ENCODE measurements at places on chromosomes 13 and 19.

DNA sequence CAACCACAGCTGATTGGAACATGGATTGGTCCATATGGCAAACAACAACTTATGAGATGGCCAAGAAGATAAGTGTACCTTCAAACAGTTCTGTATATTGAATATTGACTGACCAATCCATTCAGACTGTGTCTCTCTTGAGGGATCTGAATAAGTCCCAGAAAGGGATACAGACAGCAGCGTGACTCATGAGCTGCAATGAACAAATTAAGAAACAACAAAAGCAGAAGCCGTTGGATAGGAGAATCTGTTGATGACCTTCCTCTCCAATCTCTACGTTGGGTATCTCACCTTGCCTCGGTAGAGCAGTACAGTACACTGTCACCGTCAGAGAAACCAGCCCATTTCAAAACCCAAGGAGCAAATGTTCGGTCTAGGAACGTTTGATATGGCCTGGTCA is 21.3 kb downstream of the MBD3L2B start:
- no peak for ATAC-seq

GRCh38 chr19:48575931-48576622 is 24.1 kb downstream of the SULT2B1 start:
- ATAC-seq, result no peak

GRCh38 chr19:38691938-38692457 is 44.5 kb downstream of the ACTN4 start:
- ATAC-seq, result peak; percentile 87

DNA sequence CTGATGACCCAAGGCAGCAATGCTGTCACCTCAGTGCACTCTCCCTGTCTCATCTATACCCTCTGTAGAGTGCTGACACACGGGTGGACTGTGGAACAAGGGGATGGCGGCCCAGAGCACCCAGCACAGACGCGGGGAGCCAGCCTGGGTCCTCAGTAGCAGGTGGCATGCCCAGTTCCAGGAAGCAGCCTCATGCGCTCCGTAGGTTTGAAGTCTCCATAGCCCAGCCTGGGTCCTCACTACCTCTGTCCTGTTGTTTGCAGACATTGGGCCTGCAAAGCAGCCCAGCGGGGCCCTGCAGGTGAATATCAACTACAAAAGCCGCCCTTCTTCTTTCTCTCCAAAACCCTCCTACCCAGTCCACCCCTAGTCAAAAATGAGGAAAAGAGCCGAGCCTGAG is 5.0 kb upstream of the SLC7A9 start:
- no peak for ATAC-seq

GRCh38 chr13:32075170-32075851 is 43.7 kb downstream of the FRY start:
- ATAC-seq, result no peak

GRCh38 chr13:113162783-113163685 is 4.6 kb downstream of the PROZ start:
- ATAC-seq, result no peak

- no peak for ATAC-seq
Observed at GRCh38 chr13:30744056-30744680, 8.8 kb downstream of the ALOX5AP start.

DNA sequence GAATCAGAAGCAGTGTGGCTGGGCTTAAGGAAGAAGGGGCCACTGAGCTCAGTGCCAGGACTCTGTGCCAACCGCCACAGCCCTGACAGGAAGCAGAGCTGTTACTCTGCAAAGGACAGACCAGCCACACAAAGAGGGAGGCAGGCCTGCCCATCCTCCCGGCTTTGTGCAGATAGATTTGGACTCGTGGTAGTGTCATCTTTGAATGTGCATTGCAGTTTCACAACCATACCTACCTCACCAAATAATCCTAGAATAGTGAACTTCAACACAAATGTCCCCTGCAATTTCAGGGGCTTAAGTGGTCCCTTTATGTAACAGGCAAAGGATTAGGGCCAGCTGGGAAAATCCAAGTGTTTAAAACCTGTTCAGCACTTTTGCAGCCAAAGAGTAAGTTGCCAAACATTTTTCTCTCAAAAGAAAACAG is 55.1 kb upstream of the CLDN10 start:
- ATAC-seq, result peak; percentile 68

GRCh38 chr19:1324806-1325567 is 39.3 kb downstream of the EFNA2 start:
- ATAC-seq, result peak; percentile 84

DNA sequence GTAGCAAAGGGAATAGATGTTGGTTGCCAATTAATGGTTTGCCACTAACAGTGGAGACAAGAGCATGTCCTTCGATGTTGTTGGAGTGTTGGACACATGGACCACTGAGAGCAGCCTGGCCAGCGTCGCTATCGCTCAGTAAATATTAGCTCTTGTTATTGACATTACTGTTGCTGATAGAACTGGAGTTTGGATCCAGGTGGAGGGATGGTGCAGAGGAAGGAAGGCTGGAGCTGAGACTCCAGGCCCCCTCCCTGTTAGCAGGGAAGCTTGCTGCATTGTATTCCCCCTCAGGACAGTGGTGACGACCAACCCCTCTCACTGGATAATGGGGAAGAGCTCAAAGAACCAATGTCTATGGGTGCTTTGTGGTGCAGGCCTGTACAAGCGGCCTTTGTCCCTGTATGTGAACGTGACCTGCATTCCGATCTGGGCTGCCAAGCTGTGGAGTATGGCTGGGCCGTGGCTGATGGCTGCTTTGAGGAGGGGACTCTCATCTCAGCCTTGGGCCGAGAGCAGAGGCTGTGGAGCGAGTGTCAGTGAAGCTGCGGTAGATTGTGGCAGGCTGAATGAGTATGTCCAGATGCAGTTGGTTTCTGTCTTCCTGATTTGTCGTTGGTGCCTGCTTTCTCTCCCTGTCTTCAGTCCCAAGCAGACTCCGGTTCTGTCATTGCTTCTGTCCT is 7.0 kb downstream of the CLASRP start:
- no peak for ATAC-seq

- no peak for ATAC-seq
Observed at GRCh38 chr13:74706801-74707200, 572.6 kb upstream of the KLF12 start.

DNA sequence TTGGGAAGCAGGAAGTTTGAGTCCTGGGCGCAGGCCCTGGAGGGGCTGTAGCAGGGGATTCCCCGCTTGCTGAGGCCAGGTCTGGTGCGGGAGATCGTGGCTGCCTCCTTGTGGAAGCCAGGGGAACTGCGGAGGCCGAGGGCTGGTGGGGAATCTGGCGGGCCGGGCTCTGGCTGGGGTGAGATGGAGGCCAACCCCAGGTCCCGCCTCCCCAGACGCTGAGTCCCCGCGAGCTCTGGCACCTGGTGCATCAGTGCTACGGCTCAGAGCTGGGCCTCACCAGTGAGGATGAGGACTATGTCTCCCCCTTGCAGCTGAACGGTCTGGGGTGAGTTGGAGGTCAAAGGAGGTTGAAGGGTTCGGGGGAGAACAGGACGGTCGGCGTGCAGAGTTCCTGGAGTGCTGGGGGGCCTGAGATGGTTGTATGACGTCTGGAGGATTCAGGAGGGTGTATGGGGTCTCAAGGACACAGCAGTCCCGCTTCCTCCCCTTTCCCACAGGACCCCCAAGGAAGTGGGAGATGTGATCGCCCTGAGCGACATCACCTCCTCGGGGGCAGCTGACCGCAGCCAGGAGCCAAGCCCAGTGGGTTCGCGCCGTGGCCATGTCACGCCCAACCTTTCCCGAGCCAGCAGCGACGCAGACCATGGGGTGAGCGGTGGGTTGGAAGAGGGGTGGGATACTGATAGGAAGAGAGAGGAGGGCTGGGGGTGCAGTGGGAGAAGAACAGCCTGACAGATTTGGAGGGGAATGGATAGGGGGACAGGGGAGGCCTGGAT is 13.1 kb downstream of the GRAMD1A start:
- peak; percentile 81 for ATAC-seq

GRCh38 chr13:51550151-51550550 is 34.1 kb upstream of the WDFY2 start:
- ATAC-seq, result no peak

DNA sequence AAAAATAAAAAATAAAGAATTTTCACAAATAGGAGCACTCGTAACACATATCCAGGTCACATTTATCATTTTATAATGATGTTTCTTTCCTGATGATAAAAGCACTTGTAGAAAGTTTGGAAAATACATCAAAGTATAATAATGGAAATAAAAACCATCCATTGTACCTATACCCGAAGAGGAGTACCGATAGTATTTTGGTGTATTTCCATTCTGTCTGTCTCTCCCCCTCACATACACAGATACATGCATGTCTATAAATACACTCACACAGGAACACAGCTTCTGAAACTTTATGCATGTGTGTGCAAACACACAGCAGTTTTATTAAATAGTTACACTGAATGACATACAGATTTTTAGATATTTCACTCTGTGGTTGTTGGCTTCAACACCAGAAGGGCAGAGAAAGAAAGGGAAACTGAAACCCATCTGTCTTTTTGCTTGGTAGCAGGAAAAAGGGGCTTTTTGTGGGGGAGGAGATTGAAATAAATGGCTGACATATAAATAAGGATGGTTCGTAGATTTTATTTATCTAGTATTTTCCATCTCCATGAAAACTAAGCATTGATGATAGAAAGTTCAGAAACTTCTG is 114.8 kb downstream of the LRCH1 start:
- ATAC-seq, result peak; percentile 28

GRCh38 chr19:29922972-29923371 is 19.1 kb upstream of the URI1 start:
- ATAC-seq, result no peak

GRCh38 chr13:91767651-91768050 is 369.2 kb downstream of the GPC5 start:
- ATAC-seq, result no peak

DNA sequence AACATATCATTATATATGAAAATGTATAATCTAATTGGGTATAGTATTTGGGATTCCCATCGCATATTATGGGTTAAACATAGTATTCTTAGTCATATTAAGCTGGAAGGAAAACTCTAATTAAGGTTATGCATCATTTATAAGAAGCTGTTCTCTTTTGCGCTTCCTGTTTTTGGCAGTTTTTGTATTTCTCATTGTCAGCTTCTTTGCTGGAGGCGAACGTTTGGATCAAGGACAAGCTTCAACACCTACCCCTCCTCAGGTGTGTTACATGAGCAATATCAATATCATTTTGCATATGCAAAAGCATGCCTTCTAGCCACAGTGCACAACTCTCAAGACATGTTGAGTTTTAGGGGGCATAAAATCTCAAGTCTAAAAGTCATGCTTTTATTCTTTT is 439.8 kb downstream of the TDRD3 start:
- ATAC-seq, result no peak

DNA sequence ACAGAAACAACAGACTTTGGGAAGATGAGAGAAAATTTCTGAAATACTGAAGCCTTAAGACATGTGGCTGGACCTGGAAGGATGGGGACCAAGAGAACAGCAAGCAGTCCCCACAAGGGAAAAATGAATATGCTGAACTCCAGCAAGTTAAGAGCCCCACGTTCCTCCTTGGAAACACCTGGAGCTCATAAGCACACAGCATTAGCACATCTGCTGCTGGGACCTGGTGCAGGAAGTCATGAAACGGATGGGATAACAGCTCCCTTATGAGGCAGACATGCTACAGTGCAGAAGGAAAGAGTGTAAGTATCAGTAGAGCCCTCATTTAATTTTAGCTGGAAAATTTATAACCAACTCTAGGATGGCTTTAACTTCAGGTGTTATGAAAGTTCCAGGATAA is 67.3 kb downstream of the SLC15A1 start:
- no peak for ATAC-seq

DNA sequence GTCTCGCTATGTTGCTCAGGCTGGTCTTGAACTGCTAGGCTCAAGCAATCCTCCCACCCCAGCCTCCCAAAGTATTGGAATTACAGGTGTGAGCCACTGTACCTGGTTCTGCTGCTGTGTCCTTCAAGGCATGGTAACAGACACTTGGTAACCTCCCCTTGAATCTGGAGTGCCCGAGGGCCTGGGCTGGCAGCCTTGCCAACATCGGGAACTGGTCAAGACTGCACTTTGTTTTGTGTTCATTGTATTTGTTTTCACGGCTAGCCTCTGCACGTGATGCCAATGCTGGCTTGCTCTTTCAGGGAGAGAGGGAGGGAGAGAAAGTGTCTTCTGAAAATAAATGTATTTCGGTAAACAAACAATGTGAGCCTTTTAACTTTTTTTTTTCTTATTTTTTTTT is 12.0 kb downstream of the CERS4 start:
- ATAC-seq, result no peak

DNA sequence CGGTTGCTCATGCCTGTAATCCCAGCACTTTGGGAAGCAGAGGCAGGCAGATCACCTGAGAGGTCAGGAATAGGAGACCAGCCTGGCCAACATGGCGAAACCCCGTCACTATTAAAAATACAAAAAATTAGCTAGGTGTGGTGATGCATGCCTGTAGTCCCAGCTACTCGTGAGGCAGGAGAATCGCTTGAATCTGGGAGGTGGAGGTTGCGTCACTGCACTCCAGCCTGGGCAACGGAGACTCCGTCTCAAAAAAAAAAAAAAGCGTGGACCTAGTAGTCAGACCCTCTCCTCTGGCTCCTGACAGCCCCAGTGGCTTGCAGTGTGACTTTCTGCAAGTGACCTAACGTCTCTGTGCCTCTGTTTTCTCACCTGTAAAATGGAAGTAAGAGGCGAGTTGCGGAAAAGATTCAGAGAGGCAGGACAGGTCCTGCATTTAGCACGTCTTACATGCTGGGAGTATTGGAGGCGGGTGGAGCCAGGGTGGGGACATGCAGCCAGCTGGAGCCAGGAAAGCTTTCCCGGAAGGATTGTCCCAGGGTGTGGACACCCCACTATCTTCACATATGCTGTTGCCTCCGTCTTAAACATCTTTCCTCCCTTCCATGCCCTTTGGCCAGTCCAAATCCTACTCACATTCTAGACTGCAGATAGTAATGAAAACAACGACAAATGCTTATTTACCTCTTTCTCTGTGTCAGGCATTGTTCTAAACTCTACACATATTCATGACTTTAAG is 2.9 kb downstream of the TUBB4A start:
- ATAC-seq, result no peak

- no peak for ATAC-seq
Observed at GRCh38 chr19:33705860-33706259, 84.1 kb downstream of the CHST8 start.

GRCh38 chr19:48899781-48900476 is at the start of gene NUCB1:
Gene NUCB1, plus strand, starts transcription at chr19:48900312. Its CDS starts 485 bp downstream, at chr19:48900797.
- ATAC-seq, result peak; percentile 97

DNA sequence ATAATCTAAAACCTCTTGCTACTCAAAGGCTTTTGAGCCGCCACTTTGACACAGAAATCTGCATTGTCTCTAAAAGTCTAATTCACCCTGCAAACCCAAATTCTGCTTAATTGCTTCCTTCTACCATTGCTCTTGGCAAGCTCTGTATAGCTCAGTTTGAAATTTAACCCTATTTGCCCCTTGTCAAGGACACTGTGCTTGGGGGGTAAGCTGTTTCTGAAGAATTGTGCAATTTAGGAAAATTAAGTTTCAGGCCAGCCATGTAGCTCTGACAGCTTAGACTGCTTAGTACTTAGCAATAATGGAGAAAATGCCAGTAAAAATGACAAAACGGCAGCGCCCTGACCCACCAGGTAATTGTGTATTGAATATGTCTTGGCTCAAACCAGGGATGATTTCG is 282.2 kb downstream of the OLFM4 start:
- no peak for ATAC-seq

GRCh38 chr19:33634361-33635091 is 12.8 kb downstream of the CHST8 start:
- ATAC-seq, result no peak
